Central memory CD8-positive, alpha-beta T cell (primary cell): ENCODE measurements at places on chromosomes 1 and 21.

DNA sequence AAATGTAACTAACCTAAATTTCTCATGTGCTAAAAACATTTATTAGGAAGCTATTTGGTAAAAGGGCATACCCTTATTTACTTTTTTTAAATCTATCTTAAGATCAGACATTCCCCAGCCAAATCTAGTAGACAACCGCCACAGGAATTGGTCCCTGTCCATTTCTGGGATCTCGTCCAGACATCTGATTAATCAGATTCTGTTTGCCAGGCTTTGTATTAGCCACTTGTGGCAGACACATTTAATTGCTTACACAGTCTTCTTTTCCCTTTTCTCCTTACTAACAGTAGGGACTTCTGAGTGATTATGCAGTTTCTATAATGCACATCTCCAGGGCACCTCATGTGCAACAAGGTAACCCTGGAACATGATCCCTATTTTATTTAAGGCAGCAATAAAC, 449.0 kb upstream of the RGS18 start:
- DNase-seq = no peak

DNA sequence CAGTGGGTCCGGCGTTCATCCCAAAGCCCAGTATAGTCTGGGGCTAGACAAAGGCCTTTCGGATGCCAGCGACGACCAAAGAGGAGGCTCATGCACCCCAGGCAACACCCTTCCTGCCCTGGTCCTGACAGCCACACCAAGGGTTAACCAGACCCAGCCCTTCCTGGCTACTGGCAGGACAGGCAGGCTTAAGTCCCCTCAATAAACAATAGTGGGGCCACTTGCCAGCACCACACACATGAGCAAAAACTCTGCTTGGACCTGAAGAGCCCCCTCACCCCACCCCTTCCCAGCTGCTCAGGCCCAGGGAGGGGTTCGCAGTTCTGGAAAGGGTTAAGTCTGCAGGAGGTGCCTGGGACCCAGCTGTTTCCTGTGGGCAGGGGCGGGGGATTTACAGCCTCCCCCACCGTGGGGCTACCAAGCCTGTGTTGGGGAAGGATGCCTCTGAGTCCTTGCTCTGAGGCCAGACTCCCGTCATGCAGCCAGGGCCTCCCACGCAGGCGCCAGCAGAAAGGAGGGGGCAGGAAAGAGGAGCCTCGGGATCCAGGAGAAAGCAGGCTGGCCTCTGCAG, 18.2 kb downstream of the PHLDA3 start:
- no peak for DNase-seq

- no peak for DNase-seq
Measured at GRCh38 chr1:152159144-152159543, at the start of gene RPTN. RPTN (minus strand) TSS chr1:152159228; CDS start chr1:152157889, 1,339 bp downstream.

DNA sequence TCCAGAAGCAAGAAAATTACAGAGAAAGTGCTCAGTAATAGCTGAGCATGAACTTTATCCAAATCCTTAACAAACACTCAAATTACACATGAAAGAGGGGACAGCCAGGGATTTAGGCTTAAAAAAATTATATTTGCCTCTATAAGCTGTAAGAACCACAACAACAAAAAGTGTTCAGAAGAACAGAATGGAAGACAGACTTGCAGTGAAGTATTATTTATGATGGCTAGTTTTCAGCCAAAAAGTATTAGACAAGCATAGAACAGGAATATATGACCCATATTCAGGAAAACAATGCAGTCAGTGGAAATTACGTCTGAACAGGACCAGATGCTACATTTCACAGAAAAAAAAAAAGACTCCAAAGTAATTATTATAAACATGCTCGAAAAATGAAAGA, 1246.3 kb downstream of the NCAM2 start:
- DNase-seq = no peak

GRCh38 chr21:38858026-38858811, 52.5 kb downstream of the ETS2 start:
- DNase-seq = no peak

- DNase-seq = no peak
Measured at GRCh38 chr1:24147816-24148215, 4.9 kb upstream of the IL22RA1 start.

GRCh38 chr1:111911776-111912515, 77.5 kb downstream of the KCND3 start:
- DNase-seq = no peak

DNA sequence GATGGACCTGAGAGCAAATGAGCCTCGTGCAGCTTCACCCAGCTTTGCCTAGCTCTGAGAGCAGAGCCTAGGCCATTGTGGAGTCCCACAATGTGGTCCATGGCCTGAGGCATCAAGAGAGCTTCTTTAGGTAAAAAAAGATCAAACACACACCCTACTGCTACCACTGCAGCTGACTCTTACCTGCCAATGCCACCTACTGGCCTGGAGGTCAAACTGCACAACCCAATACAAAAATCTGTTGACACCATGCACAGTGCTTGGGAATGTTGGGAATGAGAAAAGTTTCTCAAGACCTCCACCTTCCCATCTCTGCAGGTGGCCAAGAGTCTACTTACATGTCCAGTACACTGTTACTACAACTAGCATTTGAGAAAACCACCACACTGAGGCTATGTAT, 60.6 kb downstream of the UCHL5 start:
- DNase-seq = no peak

DNA sequence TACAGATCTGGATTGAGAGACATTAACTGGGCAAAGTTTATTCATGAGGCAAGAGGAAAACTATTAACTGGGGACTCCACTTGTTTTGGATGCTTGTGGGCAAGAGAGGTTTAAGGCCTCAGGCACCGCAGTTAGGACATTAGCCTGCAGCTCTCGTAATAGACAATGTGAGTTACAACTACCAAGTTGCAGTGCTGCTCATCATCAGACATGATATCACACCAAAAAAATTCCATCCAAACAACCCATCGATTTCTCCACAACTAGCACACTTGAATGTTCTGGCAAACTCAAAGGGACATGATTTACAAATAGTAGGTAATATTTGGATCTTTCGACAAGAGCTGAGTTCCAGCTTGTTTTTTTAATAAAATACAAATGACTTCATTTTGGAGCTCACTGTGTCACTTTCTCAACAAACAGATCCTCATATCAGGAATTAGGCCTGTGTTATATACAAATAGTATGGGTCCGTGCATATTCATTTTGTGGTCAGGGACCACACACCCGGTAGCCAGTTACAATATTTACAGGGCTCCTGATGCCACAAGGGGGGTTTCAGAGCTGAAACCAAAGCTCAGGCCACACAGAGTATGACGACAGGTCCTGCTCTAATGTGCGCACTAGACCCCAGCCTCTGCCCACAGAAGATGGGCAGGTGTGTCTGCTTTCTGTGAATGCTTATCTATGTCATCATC, 128.0 kb downstream of the TGFBR3 start:
- no peak for DNase-seq

DNA sequence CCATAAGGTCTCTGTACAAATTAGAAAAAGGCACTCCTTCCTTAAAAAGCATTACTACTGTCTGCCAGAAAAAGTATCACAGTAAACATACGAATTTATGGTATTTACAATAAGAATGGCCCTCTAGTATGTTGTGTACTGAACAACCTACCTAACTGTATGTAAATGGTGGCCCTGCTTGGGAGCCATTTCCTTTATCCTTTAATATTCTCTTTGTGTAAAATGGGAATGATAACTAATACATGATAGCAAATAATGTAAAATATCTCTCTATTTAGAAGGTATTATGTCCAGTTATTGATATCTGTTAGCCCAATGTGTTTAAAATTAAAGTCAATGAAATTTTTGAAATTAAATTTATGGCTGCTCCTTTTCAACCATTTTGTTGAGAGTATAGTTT, 5.2 kb downstream of the DR1 start:
- DNase-seq = no peak

DNA sequence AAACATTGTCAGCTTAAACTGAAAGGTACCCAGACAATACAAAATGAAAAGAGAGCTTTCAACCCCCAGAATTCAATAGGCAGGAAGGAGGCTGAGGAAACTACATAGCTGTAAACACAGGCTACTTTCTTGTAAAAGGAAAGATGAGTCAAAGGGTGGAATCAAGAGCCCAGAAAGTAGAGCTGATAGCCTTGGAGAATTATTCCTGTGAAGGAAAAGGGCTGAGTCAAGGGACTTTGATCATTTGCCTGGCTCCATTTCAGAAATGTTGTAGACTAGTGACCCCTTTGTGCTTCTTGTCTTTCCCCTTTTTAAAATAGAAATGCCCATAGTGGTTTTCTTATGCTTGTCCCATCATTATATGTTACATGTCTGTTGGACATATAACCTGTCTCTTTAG, 597.6 kb downstream of the ADGRL2 start:
- no peak for DNase-seq

DNA sequence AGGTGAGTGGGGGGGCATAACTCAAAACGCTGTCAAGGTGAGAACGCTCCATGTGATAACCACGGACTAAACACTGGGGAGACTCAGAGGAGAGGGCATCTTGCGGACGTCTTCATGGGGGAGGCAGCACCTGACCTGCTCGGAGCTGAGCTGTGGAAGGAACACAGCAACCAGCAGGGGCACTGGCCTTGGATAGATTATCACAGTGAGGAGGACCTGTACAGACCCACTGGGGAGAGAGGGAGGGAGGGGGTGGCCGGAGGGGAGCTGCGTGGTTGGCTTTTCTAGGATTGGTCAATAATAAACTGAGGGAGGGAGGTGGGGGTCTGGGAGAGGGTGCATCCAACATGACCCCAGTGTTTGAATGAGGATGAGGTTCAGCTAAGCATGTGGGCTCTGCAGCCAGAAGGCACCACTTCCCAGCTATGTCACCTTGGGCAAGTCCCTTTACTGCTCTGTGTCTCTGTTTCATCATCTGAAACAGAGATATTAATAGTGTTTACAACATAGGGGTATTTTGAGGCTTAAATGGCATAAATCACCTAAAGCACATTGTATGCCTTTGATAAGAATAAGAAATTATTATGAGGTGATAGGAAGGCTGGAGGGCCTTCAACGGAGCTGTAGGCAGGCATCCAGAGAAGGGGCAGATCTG, 123.3 kb downstream of the GRIK3 start:
- DNase-seq = no peak

DNA sequence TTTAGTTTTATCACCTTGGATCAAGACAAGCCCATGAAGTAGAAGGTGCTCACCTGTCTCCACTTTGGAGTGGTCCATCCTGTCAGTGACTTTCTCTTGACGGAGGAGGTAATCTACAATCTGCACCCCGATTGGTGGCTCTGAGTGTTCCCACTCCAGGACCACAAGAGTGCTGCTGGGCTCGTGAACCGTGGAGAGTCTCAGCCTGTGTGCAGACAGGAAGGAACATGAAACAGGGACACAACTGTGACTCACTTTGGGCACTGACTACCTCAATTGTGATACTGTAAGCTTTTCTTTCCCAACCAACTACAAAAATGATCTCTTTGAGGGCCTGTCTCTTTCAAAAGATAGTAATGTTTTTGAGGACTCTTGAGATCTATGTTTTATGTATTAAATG, 280.2 kb downstream of the ASTN1 start:
- DNase-seq = no peak

DNA sequence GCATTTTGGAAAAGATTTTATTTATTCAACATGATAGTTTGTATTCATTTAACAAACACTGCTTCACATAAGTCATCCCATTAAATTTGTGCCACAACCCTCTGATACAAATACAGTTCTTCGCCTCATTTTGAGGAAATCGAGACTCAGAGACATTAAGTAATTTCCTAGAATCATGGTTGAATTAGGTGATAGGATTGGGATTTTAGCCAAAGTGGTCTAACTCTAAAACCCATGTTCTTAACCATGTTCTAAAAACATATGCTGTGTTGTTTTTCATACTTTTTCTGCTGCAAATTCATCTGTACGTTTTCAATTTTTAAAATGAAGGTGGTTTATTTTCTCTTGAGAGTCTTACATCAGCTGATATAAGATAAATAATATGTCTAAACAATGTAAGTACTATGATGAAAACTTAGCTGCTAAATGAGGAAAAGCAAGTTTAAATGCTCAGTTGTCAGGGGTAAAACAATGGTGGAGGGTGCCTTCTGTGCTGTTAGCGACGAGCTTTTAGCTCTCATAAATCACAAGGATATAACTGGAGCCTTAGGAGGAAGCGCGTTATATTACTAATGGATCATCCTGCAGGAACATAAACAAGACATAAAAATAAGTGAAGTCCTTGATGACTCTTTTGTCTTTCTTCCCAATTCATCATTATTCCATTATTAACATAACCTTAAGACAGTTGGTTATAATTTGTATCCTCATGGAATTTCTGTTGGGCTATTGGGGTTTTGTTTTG, 97.7 kb downstream of the CACHD1 start:
- DNase-seq = no peak

GRCh38 chr1:223803211-223803610, 42.5 kb downstream of the TP53BP2 start:
- no peak for DNase-seq
